ENCODE measurements at places on chromosomes 11 and 22.
A peak's percentile ranks its signal among the peaks of the same experiment; 100 is the strongest.

DNA sequence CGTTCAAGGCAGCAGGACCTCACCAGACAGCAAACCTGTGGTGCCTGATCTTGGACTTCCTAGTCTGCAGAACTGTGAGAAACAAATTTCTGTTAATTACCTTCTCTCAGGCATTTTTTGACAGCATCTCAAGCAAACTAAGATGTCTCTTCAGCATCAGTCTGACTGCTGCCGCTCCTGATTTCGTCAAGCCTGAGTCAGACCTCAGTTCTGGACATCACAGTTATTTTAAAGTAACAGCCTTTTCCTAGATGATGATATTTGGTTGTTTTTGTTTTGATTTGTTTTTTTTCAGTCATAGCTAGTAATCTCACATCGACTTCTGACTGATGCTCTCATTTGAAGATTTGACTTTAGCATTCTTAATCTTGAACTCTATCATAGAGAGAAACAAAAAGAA is 71.9 kb downstream of the BLID start:
- no peak for DNase-seq

- no peak for DNase-seq
Measured at GRCh38 chr11:20015101-20015500, 145.2 kb downstream of the DBX1 start.

DNA sequence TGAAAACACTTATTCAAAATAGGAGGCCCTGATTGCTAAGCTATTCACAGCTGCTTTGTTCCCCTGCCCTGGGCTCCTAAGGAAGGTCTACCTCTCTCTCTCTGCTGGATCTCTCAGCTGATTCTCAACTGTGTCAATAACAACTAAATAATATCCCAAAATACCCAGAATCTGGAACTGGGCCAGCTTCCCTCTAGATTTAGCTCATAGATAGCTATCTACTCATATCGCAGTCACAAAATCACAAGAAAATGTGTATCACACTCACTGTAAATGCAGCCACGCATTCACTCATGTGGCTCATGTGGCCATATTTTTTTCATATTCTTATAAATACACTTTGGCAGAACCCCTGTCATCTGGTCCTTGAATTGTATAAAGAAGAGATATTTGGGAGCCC is 555.1 kb downstream of the OPCML start:
- no peak for DNase-seq

GRCh38 chr11:35483131-35483820 is 42.1 kb downstream of the PAMR1 start:
- no peak for DNase-seq

DNA sequence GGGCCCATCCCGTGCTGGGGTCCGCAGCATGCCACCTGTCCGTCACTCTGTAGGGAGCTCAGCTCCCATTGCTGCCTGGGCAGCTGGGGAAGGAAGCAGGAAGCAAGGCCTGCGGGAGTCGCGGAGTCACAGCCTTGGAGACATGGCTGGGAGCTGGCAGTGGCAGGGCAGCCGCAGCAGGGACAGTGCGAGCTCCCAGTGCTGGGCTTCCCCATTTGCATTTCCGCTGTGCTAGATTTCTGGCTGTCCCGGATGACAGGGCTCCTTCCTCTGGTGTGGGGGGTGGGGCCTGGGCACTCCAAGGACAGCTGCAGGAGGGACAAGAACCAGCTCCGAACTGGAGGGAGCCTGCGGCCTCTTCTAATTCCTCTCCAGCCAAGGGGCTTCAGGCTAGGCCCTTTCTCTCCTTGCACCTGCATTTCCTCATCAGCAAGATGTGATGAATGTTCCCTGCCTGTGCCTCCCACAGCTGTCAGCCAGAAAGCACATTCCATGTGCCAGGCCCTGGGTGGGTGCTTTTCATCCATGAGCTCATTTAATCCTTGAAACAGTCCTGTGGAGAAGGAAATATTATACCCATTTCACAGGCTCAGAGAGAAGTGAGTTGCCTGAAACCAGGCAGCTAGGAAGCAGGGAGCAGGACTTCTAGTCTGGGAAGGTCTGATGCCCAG is 48.0 kb downstream of the MYO7A start:
- DNase-seq = no peak

DNA sequence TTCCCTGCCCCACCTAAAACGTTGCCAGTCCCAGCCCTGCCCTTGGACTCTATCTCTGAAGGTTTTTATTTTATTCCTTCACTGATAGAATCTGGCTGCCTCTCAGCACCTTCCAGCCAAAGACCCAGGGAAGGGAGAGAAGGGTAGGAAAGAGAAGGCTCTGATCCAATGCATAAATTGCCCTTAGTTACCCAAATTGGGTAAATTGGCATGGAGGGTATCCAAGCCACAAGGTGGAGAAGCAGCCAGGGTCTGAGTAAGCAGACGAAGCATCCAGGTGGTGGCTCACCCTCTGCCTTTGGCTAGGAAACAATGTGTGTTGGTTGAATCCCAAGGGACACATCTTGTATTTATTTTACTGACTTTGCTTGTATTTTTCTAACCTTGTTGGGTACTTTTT is 89.0 kb downstream of the FEZ1 start:
- DNase-seq = no peak

DNA sequence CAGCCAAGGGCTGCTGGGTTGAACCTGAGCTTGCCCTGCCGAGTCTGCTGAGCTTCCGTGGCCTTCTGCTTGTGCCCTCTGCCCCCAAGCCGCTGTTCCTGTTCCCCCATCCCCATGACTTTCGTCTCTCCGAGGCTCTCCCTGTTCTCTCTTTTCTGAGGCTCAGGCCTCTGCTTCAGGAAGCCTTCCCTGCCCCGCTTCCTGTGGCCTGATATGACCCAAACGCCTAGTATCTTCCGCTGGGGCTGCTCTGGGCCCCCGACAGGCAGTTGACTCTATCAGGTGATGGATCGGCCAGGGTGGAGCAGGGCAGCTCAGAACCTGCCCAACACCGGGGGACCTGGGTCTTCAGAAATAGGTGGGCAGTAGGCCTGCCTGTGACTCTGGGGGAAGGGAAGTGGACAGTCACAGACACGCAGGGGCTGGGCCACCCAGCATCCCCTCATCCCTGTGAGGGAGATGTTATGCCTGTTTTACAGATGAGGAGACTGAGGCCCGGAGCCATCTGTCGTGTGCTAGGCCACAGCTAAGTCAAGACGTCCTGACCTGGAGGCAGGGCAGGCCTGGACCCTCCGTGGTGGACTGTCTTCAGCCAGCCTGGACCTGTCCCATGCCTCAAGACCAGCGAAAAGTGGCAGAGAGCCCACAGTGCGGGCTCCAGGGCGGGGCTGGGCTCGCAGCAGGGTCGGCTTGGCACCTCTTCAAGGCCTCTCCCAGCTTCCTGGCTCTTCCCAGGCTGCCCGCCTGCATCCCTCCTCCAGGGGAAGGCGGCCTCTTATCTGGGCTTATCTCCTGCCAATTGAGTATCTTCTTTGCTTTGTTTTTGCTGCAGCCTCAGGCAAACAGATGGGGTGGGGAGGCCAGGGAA is 16.2 kb downstream of the BAD start:
- no peak for DNase-seq

GRCh38 chr22:41152902-41153301 is 52.2 kb upstream of the L3MBTL2 start:
- no peak for DNase-seq

DNA sequence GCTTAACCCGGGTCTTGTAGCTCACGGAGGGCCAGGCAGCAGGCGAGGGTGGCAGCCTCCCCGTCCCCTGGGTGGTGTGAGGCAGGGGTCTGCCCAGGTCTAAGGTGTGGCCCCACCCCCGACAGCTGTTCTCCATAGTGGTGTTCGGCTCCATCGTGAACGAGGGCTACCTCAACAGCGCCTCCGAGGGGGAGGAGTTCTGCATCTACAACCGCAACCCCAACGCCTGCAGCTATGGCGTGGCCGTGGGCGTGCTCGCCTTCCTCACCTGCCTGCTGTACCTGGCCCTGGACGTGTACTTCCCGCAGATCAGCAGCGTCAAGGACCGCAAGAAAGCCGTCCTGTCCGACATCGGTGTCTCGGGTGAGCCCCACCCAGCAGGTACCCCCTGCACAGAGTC is 24.4 kb downstream of the SYNGR1 start:
- no peak for DNase-seq

GRCh38 chr22:37545703-37546436 is 14.4 kb upstream of the CDC42EP1 start:
- DNase-seq = no peak

- DNase-seq = no peak
Measured at GRCh38 chr11:17021511-17021910, 7.3 kb upstream of the PLEKHA7 start.

GRCh38 chr22:18013436-18013835 is 10.9 kb downstream of the MICAL3 start:
- DNase-seq = no peak

DNA sequence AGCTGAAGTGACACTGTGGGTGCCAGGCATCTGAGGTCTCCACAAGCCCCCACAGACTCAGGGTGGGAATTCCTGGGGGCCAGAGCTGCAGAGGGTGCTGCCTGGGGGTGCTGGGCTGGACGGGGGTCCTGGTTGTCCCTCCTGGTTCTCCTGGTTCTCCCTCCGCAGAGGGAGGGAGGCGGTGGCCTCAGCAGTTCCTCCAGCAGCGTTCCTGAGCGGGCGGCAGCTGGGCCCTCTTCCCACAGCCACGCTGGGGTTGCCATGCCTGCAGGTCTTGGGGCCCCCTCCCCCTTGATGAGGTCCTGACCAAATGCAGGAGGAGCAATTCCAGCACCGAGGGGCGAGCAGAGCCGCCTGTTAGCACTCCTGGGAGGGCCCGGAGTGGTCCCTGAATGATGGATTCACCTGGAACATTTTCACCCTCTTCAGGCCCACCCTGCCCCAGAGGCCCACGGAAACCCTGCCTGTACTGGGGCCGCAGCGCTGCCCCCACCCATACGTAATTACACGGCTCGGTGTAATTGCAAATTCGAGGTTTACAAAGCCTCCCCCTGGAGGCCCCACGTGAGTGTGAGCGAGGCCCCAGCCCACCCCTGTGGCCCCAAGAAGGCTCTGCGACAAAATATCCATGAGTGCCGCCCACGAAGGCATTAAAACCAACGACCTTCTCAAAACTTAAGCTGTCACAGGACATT is 635 bp downstream of the C11orf21 start:
- DNase-seq = no peak

GRCh38 chr22:30205281-30206115 is 41.1 kb downstream of the LIF start:
- no peak for DNase-seq

- DNase-seq = peak; percentile 57
Measured at GRCh38 chr22:43230971-43231723, 44.2 kb upstream of the TTLL12 start.

DNA sequence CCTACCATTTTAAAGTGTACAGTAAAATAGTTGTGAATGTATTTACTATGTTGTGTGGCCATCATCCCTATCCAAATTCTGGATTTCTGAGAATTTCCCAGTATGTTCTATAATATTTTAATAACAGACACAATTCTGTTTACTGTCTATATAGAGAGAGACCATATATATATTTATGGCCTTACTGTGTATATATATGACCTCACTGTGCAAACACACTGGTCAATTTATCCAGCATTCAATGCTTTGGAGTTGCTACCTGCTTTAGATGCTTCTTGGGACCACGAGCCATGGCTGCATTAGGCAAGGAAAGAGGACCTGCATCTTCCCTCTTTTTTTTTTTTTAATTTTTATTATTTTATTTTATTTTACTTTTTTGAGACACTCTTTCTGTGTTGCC is 40.2 kb downstream of the SWAP70 start:
- no peak for DNase-seq

DNA sequence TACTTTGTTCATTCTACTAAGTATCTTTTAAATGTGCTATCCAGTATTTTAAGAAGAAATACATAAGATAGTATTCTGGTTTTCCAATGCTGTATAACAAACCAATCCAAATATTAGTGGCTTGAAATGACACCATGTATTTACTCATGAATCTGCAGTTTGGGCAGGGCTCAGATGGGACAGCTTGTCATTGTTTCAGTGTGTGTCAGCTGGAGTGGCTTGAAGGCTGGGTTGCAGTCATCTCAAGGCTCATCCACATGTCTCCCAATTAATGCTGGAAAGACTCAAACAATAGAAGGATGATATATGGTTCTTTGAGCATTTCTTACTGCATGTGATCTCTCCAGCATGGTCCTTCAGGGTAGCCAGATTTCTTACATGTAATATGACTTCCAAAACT is 146.2 kb downstream of the ARHGAP42 start:
- no peak for DNase-seq

GRCh38 chr22:42336527-42337227 is 66.2 kb upstream of the TCF20 start:
- DNase-seq = no peak

DNA sequence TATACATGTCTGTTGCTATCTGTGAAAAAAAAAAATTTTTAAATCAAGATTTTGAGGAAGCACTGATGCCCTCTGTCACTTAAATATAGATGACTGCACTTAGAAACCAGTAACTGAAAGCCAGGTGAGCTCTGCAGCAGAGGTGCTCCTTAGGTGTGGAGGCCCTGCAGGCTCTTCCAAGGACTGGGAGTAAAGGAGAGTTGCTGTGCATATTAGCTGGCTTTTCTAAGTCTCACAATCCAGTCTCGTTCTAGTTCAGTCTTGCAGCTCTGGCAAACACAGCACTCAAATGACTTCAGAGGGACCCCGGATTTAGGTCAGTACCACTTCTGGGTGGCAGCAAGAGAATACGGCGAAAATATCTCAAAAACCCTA is 61.0 kb downstream of the LARGE2 start:
- no peak for DNase-seq

DNA sequence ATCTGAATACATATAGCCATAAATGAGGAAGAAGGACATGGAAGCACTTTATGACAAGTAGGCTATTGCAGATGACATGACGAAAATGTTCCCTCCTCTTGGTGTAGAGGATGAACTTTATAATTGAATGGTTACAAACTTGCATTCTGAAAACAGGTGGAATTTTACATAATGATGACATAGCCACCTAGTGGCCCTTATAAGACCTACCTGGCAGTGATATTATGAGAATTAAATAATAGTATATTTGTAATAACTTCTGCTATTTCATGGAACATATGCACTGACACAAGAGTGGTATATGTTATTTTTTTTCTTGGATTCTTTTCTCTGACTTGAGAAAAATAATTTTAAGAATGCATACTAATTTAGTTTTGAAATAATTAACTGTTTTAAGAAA is 22.9 kb downstream of the TRIM22 start:
- no peak for DNase-seq

- no peak for DNase-seq
Measured at GRCh38 chr11:128525411-128526243, 61.7 kb downstream of the ETS1 start.

DNA sequence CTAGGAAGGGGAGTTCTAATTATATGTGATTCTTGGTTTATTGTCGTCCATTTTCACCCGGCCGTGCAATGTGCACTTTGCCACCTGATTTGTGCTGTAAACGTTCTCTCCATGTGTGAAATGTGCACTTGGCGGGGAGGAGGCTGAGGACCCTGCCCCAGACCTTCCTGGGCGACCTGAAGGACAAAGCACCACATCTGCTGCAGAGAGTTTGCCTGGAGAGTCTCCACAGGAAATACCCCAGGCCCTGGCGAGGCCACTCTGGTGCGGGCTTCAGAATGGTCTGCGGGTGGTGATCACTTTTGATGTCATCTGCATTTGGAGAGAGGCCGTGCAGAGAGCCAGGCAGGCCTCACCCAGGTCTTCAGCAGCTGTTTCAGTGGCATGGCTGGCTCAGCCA is 224.7 kb downstream of the BRD1 start:
- DNase-seq = no peak

Data from stimulated activated CD4-positive, alpha-beta T cell treated with anti-CD3 and anti-CD28 coated beads, TNF-alpha, amount 100 ng/mL, for 1 hour (primary cell).